ENCODE measurements at places on chromosomes 11 and 22.

DNA sequence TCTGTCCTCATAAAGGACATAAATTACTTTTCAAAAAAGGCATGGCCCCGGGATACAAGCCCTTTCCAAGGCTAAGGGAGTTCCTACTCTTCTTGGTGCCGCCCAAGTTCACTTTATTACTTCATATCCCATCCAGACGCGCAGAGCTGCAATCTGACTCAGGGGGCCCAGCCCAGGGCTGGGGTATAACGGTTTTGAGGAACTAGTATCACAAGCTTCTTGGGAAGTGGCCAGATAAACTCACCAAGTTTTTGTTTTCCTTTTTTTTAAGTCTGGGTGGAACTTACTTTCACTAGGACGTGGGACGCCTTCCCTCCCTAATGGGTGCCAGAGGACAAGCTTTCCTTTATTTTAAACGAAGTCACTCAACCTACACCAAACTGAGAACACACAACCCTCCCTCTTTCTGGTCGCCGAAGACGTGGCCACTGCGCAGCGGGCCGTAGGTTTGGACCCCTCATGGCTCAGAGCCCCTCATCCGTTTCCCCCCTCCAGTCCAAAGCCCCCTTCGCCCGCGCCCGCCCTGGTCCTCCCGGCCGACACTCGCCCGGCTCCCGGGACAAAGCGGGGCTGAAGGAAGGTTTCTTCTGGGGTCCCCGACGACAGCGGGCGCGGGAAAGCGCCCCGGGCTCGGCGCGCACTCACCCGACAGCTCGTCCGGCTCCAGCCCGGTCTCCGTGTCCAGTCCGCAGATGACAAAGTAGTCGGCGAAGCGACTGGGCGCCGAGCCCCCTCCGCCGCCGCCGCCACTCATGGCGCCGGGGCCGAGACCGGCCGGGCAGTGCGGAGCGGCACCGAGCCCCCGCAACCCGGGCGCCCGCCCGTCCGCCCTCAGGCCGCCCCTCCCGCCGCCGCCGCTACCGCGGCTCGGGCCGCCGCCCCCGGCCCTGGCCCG, 587 bp downstream of the DENND5A start:
- no peak for DNase-seq

- DNase-seq: peak; percentile 45
Observed at GRCh38 chr11:118929501-118930093, 3.9 kb upstream of the BCL9L start.

DNA sequence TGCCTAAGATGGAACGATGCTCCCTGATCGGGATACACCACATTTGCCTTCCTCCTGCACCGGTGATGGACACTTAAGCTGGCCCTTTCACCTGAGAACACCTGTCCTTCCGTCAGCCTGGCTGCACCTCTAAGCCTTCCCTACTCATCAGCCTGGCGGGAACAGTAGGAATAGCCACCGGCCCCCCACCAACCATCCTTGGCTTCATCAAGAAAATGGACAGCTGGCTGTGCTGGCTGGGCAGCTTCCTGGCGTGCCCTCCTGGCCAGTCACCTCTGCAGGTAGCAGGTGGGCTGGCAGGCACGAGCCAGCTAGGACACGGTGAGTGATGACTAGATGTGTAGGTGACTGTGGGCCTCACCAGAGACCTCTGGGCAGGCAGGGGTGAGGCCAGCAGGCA, 142.8 kb downstream of the CTTN start:
- DNase-seq: no peak

DNA sequence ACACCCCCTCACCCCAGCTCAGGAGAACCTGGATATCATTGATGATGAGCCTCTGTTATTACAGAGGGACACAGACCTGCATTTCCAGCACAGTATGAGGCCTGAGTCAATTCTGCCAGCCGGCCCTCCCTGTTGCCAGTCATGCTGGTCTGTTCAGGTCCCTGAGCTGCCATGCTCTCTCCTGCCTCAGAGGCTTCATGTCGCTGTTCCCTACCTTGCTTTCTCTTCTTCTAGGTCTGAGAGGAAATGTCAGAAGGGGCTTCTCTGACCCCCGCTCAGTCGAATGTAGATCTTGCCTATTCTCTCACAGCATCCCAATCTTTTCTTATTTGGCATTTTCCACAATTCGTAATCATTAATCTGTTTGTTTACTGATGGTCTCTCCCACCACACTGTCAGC, 21.8 kb upstream of the ABCC8 start:
- DNase-seq: no peak

DNA sequence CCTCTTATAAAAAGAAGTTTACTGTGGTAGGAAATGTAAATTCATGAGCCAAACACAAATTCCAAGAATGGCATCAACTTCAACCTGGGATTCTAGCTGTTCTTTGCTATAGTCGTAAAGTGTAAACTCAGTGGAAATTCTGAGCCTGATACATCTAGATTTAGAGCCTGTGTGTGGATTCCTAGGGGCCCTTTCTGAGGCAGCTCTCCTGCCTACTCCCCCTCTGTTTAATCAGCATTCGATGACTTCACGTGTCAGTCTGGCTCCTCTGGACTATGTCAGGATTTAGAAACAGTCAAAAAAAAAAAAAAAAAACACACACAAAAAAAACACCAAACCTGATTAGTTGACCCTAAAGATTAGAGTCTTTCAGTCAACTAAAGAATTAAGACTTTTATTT, 93.1 kb upstream of the SC5D start:
- no peak for DNase-seq

DNA sequence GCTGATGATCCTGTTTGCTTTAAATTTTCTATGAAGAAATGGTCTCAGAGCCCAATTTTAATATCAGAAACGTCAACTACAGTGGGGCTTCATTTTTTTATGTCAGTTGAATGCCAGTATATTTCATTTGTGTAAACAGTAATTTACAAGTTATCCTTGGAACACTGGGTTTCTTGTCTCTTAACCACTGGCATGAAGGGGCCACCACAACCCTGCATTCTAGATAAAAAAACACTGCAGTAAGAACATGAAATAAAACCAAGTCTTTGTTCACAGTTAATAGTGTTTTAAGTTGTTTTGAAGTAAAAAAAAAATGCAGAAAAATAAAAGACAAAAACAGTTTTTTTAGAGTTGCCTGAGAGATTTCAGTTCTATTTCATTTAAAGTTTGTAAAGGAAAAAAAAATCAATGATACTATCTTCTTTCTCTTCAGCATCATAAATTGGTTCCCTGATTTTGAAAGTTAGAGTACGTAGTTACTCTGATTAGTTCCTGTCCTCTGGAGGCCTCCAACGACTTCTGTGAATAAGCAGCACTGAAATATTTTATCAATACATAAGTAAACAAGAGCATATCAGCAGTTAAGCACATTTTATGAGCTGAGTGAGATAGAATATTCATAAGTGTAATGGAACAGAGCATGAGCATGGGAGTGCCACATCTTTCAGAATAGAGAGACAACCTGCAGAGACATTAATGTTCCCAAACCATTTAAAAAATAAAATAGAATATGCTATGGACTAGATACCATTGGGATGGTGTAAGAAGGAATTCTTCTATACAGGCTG, 7.8 kb upstream of the DDI1 start:
- no peak for DNase-seq

GRCh38 chr22:41816241-41816640, 15.8 kb downstream of the CCDC134 start:
- no peak for DNase-seq

DNA sequence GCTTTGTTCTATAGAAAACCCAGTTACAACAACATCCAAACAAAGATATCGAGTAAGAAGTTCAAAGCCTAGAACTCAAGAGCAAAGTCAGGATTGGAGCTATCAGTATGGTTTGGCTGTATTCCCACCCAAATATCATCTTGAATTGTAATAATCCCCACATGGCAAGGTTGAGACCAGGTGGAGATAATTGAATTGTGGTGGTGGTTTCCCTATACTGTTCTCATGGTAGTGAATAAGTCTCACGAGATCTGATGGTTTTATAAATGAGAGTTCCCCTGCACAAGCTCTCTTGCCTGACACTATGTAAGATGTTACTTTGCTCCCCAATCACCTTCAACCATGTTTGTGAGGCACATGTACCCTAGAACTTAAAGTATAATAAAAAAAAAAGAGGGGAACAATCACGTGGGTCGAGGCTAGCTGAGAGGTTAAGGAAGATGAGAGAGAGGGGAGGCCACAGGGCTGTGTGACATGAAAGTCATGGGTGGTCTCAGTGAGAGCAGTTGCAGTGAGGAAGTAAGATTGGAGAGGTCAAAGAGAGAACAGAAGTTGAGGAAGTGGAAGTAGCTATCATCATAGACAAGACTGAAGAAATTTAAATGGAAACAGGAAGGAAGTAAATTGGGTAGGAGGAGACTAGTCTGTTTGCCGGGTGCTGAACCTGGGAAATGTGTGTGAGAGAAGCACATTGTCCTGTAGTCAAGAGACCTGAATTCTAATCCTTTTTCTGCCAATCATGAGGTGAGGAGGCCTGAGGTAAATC, 80.1 kb upstream of the CD44 start:
- no peak for DNase-seq

GRCh38 chr11:126888115-126888712, 112.4 kb downstream of the KIRREL3 start:
- DNase-seq: no peak

DNA sequence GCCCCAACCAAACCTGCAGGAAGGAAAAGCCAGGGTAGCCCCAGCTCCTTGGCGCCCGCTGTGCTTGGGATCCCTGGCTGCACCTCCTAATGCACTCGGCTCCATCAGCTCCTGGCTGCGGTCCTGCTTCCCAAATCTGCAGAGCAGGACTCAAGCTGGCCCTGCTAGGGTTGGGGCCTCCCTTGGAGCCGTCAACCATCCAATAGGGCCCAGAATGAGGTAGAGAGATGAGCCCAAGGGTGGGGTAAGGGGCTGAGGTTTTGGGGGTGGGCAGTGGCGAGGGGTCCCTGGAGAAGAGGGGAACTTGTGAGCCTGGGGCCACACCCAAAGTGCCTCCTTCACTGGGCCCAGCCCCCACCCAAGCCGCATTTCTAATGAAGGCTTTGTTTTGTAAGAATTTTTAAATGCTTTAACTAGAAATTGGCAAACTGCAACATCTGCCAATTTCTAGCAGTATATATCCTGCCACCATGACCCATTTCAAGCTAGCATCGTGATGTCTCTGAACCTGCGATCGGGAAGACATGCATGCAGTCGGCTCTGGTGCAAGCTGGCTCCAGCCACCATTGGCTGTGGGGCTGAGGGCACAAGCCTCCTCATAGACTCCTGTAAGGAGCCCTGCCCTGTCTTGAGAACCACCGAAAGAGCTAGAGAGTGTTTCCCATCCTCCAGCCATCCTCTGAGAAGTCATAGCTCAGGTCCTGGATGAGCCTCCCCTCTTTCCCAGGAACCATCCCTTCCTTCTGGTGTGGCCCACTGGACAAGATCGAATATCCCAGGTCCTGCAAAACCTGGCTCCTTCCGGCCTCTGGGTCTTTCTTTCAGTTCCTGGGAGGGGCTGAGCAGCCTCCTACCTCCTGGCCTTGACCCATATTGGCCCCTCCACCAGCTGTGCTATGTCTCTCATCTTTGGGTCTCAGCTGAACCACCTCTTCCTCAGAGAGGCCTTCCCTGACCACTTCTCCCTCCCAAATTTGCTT, 15.5 kb downstream of the C1QTNF6 start:
- no peak for DNase-seq

DNA sequence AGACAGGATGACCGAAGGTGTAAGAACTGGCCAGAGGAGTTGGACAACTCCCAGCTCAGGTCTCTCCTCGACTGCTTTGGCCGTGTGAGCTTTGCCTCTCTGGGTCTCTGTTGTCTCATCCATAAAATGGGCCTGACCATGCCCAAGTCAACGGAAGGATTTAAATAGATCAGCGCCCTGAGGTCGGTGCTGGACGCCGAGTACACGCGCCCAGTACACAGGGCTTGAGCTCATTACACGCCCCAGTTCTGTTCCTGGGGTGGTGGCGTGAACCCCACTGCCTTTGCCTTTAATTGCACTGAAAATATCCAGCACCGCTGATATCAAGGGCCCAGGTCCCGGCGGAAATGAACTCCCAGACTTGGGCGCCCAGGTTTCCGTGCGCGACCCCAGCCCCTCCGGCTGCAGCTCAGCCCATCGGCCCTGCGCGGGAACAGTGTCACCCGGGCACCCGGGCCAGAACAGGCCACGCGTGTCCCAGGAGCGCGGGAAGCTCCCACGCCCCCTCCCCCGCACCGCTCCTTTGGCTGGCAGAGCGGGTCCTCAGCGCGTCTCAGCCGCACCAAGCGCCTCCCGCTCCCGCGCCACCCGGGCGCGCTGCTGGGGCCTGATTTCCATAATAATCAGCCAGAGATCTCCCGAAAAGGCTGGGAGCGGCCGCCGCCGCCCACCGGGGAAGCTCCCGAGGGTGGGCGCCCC, 42.2 kb downstream of the CYTH4 start:
- no peak for DNase-seq

- DNase-seq: no peak
Observed at GRCh38 chr22:49505337-49506009, 322.2 kb downstream of the BRD1 start.

DNA sequence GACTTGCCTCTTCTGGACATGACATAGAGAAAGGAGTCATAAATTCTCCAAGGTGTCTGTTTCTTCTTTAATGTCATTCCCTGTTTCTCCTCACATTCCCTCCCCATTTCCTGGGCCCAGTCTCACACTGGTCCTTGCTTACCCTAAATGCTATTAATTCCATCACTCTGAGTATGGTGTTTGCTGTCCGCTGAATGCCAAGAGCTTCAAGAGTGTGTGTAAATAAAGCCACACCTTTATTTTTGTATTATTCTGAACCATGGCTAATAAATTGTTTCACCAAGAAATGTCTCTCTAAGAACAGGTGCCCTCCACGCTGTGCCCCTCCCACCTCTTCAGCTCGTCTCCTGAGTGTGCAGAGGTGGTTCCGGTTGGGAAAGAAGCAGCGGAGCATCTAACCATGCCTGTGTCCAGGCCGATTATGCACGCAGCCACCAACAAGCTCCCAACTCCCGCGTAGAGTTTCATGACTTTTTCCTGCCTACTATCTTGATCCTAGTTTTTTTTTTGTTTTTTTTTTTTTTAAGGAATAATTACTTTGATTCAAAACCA, 8.6 kb downstream of the TMEM121B start:
- DNase-seq: no peak

- no peak for DNase-seq
Observed at GRCh38 chr22:22714600-22715335, 70.4 kb downstream of the GGTLC2 start.

DNA sequence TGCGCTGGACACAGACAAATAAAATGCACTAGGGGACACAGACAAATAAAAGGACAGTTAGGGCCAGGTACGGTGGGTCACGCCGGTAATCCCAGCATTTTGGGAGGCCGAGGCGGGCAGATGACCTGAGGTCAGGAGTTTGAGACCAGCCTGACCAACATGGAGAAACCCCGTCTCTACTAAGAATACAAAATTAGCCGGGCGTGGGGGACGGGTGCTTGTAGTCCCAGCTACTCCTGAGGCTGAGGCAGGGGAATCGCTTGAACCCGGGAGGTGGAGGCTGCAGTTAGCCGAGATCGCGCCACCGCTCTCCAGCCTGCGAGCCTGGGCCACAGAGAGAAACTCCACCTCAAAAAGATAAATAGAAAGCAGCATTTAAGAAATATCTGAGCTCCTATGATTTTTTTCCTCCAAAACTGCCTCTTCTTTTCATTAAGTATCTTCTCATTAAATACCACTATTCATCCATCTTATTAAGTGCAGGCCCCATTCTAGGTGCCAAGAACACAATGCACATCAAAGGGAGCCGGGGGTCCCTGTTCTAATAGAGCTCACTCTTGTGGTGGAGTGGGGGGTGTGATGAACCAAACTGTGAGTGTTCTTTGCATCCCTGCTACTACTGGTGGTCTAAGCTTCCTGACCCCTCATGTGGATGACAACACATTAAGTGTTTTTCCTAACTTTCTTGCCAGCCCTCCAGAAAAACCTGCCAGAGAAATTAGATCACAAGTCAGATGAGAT, 766 bp upstream of the ZNHIT2 start:
- DNase-seq: no peak

- DNase-seq: no peak
Observed at GRCh38 chr11:103546236-103546635, 437.0 kb downstream of the DYNC2H1 start.

GRCh38 chr11:30107899-30108298, 91.1 kb upstream of the KCNA4 start:
- no peak for DNase-seq
